ENCODE measurements at places on chromosomes 5 and 9. TPM values are rescaled to one million over a fixed set of nuclear protein-coding genes. Genes with fewer than 3 reads are reported as not detected.

DNA sequence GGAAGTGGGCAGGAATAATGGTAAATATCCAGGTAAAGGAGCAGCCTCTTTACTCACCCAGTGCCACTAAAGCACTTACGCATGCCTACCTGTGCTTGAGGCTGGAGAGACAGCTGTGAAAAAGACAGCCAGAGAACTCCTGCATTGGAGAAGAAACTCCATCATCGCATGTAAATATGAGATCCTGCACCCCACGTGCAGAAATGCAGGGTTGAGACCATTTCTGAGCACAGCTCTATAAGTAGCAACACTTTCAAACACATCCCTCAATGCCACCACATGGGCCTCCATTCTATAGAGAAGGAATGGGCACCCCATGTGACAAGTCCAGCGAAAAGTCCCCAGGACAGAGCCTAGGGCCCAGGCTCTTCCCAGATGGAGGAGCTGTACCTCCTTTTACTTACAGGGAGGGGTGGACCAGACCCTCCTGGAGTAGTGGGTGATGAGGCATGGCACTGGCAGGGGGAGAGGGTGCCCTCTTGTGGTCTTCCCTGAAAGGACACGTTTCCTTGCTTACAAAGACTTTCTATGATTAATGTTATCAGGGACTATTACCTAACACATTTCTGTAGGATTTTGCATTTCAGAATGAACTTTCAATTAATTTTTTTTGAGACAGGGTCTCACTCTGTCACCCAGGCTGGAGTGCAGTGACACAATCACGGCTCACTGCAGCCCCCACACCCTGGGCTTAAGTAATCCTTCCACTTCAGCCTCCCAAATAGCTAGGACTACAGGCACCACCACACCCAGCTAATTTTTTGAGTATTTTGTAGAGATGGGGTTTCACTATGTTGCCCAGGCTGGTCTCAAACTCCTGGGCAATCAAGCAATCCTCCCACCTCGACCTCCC, 55.3 kb upstream of the IL17B start:
- DNase-seq: no peak
- H3K36me3 ChIP-seq: no peaks in the 10 kb centered on the region
- no peaks in the 10 kb centered on the region for H3K4me1 ChIP-seq
- H3K27me3 ChIP-seq: no peaks in the 10 kb centered on the region

Gene CPLANE1
- total RNA-seq: 55.5 TPM

DNA sequence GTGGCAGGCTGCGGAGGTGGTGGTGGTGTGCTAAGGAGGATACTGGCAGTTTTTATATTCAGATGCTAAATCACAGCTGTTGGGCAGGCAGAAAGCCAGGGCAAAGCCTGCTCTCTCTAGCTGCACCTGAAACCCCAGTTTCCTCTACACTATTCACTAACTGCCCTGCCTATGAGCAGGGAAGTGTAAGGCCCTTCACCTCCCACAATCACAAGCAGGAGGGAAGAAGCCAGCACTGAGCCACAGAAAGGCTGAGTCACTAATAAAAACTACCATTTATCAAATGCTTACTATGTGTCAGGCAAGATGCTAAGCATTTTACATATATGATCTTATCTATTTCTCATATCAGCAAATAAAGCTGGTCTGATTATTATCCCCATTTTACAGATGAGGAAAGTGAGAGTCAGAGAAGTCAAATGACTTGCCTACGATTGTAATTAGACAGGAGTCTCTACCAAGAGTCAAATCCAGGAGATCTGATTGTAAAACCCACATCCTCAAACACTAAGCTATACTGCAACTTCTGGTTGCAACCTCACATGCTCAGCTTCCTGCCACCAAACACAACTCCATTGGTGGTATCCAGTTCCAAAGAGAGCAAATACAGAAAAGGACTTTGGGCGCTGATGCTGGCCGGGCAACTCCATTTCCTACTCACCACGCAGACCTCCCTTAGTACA, 17.7 kb upstream of the IL6ST start:
- H3K27ac ChIP-seq: peak overlapping the region; percentile 21
- H3K27me3 ChIP-seq: no peaks in the 10 kb centered on the region
- DNase-seq: no peak
- H3K4me1 ChIP-seq: no peaks in the 10 kb centered on the region
- no peak overlapping the region for H3K4me3 ChIP-seq
- H3K36me3 ChIP-seq: no peaks in the 10 kb centered on the region

- no peak for DNase-seq
- no peaks in the 10 kb centered on the region for H3K4me1 ChIP-seq
- H3K27ac ChIP-seq: no peak overlapping the region
- peaks cover 5% of the 10 kb centered on the region for H3K36me3 ChIP-seq
- H3K27me3 ChIP-seq: no peaks in the 10 kb centered on the region
Measured at GRCh38 chr9:89448381-89448780, 49.5 kb downstream of the SEMA4D start.
